Right forelimb (tissue), 1 donor: ENCODE measurements at places on chromosomes 2 and 18.
A peak's percentile ranks its signal among the peaks of the same experiment; 100 is the strongest.

- no peak for DNase-seq
Measured at GRCh38 chr2:168217920-168218319, 29.5 kb downstream of the STK39 start.

DNA sequence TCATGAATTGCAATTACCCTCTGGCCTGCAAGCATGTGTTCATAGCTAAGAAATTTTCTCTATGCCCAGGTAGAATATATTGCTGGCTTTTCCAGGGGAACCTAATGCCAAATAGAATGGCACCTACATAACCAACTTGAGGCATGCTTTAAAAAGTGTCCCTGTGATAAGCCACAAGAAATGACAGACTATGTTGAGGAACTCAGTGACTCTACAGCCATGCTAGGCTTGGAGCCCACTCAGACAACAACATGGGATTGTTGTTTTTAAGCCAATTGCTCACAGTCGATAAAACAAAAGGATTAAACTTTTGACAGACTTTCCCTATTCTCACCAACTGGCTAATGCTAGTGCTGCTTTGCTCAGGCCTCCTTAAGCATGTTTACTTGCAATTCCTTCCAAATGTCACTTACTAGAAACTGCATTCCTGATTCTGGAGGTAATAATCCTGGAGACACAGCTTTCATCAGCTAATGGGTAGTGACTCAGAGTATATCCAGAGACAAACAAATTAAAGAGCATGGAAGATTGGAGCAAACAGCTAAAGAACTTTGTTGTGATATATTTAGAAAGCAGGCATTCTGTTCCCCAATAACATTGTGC lies 249.0 kb downstream of the SLC8A1 start:
- no peak for DNase-seq

DNA sequence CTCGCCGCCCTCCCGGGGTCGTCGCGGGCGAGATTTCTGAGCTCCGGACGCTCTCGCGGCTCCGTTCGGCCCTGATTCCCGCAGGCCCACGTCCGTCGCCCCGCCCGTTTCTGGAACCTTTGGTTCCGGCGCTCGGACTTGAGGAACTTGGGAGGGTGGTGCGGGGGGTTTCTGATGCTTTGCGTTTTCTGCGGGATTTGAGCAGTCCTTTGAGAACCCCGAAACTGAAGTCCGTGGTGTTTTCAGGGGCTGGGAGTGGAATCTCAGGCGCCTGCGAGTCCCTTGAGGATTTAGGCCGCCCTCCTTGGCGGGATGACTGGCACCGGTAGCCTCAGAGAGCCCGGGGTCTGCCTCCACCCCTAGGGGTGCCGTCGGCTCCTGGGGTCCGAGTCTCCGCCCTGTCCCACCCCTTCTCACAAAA lies 336 bp downstream of the THNSL2 start:
- DNase-seq = peak; percentile 75

DNA sequence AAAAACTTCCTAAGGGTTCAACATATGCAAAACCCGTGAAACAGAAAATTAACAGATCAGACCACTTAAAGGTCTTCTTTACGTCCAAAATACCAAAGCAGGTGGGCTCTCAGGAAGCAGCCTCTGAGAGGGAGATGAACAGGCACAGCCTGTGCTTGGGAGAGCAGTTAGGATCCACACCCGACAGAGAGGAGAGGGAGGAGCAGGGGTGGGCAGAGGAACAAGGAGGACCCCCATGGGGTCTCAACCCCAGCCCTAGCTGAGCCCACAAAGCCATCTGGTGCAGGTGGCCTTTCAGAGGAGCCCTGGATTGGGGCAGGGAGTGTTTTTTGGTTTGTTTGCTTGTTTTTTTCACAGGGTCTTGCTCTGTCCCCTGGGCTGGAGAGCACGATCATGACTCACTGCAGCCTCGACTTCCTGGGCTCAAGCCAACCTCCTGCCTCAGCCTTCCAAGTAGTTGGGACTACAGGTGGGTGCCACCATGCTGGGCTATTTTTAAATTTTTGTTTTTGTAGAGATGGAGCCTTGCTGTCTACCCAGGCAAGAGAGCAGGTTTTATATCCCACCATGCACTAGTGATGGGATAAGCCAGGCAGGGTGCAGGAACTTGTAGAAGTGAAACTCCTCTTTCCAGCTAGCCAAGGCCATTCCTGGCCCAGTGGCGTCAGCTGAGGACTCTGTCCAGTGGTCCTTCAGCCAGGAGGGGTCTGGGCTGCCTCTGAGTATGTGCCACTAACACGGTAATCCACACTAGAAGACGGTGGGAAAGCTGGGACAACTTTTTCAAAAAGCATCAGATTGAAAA lies 154.1 kb upstream of the HDAC4 start:
- no peak for DNase-seq

DNA sequence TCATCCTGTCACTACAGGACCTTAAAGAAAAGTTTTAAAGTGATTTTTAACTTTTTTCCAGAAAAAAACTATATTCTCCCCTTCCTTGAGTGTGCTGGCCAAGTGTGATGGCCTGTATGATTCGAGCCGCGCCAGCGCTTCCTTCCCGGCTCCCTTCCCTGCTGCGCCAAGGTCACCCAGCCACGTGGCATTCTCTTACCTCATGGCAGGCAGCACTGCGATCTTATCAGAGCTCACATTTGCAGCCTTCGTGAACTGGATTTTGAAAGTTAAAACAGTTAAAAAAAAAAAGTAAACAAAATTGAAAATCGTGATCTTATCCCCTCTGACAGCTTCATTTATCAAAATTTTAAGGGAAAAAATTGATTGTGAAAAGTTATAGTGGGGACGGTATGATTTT lies 279.8 kb downstream of the PTGR3 start:
- DNase-seq = no peak

- no peak for DNase-seq
Measured at GRCh38 chr2:134324947-134325346, 71.1 kb downstream of the MGAT5 start.

DNA sequence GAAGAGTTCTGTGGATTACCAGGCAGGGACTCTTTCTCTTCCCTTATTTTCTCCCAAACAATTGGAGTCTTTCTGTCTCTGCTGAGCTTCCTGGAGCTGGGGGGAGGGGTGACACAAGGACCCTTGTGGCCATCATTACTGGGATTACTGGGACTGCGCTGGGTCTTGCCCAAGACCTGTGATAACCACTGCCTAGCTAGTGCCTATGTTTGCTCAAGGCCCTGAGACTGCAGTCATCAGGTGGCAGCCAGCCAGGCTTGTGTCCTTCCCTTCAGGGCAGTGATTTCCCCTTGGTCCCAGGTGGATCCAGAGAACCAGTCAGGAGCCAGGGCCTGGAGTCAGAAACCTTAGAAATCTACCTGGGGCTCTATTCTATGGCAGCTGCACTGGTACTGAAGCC lies 355.6 kb downstream of the PARD3B start:
- no peak for DNase-seq

DNA sequence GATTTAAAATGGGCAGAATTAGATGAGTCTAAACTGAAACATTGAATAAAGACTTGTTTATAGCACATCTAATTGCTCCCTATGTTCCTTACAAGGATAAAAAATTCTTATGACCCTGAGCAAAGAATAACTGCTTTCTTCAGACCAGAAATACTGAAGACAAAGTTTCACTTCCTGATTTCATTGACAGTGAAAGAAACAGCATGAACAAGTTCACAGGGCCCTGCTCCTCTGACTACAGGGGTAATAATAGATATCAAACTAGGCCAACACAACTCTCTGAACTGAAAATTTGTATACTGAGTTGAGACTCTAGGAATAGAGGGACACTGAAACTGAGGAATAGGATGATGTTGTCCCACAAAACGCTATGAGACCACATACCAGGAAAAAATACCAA lies 1383.3 kb upstream of the CDH2 start:
- no peak for DNase-seq

DNA sequence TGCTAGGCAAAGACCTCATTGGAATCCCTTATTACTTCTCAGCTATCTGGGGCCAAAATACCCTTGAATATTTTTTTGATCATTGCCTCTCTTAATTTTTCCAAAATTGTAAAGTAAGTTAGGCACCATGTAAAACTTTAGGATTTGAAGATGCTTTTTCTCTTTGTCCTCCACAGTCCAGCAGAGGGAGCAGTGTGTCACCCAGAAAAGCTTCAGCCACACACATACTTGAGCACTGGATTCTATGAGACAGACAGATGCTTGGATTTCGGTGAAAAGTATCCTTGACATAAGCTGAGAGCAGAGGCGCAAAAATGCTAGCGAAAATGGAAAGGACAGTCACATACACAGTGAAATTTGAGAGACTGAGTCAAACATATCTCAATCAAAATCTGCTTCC lies 74.7 kb upstream of the KCNJ3 start:
- peak; percentile 66 for DNase-seq

- DNase-seq = no peak
Measured at GRCh38 chr2:115412501-115412900, 970.1 kb downstream of the DPP10 start.

DNA sequence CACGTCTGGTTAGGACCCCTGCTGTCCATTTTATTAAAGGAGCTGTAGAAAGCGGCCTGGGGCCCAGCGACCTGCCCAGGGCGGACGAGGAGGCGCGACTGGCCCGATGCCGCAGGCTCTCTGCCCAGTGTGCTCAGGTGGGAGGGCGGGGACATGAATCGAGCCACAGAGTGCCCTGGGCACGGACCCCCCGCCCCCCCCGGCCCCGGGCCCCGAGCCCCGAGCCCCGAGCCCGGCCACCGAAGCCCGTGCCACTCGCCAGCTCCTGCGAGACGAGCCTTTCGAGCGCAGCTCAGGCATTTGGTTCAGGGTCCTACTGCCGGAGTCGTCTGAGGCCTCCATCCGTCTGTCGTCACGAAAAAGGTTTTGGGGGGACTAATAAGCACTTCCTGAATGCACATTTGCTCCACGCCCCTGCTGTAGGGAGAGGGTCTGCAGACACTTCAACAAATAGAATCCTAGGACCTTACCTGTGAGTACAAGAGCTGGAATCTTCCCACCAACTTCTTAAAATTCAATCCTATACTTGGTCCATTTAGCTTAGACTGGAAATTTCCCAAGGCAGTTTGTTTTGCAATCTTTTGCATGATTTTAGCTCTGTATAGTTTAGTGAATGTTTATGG lies 602 bp upstream of the ADAM17 start:
- no peak for DNase-seq

DNA sequence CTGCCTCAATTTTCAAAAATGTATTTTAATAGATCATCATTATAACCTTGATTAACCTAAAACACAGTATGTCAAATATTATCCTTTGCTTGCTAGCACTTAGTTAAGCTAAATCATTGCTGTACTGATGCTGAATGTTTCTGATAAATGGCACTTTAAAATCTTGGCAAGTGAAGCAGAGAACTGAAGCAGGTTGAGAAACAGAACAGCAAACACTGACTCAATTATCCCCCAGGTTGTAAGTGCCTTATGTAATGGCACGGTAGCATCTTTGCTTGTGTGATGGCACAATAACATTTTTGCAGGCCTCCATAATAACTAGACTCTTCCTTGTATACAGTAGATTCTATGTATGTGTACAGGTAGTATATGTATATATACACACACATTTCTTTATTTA lies 33.8 kb downstream of the ARHGAP15 start:
- no peak for DNase-seq

DNA sequence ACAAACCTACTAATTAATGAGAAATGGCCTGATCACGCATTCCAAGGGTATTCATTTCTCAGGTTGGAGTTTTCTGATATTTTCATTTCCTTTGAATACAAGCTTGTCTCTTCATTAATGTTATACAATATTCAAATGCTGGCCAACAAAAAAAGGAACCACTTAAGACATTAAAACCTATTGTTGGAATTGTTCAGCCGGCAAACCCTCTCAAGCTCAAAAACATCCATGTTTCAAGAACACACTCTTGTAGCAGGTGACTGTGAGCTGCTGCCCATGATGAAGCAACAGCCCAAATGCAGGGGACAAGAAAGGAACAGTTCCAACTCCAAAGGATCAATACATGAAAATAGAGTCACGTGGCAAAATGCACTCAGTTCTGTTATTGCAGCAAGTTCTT lies 454.5 kb downstream of the BCL11A start:
- DNase-seq = no peak

- DNase-seq = no peak
Measured at GRCh38 chr2:215567504-215567903, 131.6 kb upstream of the FN1 start.

DNA sequence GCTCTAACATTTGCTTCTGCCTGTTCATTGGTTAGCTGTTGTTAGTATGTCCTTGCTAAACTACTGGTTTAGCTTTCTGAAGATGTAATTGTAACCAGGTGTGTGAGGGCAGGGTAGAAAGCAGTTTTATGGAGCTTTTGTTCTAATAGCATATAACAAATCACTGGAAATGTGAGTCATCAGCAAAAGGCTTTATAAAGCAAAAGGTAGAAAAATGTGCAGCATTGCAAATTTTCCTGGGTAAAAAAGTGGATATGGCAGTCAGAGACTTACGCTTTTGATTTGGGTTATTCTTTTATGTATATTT lies 85.3 kb downstream of the ZNF407 start:
- no peak for DNase-seq

GRCh38 chr2:886072-887022 lies 64.3 kb upstream of the SNTG2 start:
- peak; percentile 39 for DNase-seq

DNA sequence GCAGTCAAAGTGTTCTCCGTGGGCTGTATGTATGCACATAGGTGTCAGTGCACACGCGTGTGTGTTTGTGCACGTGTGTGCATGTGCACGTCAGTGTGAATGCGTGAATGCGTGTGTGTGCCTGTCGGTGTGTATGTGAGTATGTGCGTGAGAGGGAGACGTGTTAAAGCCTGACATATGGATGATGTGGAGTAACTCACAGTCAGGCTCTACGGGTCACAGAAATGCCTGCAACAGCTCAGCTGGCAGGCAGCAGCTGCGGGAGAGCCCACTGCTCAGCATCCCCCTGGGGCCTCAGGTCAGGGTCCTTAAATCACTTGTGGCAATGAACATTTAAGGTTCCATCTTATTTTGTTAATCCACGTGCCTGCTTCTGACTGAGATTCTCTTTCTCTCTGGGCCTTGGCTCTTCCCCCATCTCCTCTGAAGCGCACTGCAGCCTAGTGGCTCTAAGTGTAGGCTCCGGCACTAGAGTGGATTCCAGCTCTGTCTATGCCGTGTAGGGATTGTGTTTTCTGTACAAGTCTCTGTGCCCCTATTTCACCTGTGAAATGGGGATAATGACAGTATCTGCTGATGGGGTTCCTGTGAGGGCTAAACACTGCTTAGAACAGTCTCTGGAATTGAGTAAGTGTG lies 63.0 kb downstream of the DYSF start:
- no peak for DNase-seq

DNA sequence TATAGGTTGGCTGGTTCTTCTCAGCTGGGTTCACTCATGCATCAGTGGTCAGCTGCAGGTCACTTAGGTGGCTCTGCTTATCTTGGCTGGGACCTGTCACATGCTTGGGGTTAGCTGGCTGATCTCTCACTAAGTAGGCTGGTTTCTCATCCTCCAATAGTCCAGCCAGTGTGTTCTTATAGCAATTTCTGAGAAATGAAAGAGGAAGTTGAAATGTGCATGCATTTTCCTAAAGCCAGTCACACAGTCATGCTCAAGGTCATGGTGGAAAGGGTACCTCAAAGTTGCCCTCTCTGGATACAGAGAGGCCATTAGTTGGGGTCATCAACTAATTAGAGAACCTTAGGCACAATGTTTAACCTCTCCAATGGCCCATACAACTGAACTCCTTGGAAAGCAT lies 64.4 kb downstream of the KLHL29 start:
- DNase-seq = no peak

- no peak for DNase-seq
Measured at GRCh38 chr2:165454905-165455304, 14.6 kb upstream of the CSRNP3 start.

GRCh38 chr2:215080545-215080944 lies 57.9 kb downstream of the ABCA12 start:
- DNase-seq = no peak
